ENCODE measurements at places on chromosomes 3 and 15. TPM values are rescaled to one million over a fixed set of nuclear protein-coding genes. Genes with fewer than 3 reads are reported as not detected.

DNA sequence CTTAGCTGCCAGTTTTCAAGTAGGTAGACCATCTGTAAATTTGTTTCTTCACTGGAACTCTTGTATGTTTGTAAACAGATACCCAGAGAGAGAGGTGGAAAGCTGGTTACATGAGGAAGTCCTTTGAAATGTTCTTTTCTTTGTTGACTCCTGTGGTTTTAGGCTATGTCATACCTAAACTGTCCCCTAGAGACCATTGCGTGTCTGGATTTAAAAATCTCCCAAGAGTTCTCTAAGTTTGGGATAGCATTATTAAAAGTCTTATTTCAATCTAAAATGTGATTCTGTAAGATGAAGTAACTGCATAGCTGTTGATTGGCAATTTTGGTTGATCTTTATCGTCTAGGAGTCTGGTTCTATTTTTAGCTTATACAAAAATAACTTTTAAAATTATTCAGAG is 127.2 kb downstream of the GHSR start:
- no peak for ATAC-seq

DNA sequence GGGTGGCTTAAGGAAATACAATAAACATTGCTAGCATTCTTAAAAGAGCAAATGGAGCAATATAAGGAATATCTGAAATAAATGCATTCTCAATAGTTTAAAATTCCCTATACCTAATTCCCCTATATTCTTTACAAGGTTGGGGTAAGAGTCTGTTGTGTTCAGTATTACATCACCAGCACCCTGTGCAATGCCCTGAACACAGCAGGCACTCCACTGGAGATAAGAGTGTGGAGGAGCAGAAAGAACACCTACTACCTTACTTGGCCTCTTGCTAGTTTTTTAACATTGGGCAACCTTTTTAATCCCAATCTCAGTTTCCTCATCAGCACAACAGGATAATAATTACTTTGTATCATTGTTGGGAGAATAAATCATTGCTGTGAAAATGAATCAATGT is 140.2 kb upstream of the PLXND1 start:
- no peak for ATAC-seq

DNA sequence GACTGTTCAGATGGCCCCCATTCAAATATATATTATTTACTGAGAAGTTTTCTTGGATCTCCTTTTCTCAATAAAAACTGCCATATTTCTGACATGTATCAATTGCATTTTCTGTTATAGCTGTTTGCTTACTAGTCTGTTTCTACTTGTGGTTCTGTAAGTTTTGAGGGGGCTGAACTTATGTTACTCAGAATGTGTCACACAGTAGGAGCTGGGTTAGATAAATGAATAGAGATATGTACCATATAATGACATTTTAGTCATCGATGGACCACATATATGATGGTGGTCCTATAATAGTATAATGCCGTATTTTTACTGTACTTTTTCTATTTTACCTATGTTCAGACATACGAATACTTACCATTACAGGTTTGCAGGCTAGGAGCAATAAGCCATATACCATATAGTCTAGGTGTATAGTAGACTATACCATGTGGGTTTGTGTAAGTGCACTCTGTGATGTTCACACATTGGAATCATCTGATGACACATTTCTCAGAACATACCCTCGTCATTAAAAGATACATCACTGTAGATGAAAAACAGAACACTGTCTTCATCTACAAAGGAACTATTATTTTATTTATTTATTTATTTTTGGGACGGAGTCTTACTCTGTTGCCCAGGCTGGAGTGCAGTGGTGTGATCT is 22.3 kb downstream of the PPP4R2 start:
- no peak for ATAC-seq

DNA sequence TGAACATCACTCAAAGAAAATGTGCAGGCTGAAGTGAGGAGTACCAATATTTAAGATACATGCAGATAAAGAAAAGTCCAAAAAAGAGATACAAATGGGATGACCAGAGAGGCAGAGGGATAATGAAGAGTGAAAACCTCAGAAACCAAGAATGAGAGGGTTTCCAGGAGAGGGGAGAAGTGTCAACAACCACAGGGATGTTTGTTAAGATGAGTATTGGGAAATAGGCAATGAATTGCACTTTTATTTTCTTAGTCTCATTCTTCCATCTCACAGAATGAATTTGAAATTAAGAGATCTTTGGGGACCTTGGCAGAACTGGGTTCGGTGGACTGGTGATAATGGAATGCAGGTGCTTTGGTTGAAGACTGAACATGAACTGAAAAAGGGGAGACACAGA is 102.5 kb downstream of the ECT2 start:
- ATAC-seq: no peak

- no peak for ATAC-seq
Observed at GRCh38 chr3:108305484-108306172, 9.3 kb downstream of the HHLA2 start.

GRCh38 chr15:42695527-42696071 is 41.3 kb downstream of the CDAN1 start:
- ATAC-seq: no peak

GRCh38 chr3:153284282-153284938 is 122.4 kb downstream of the RAP2B start:
- peak; percentile 91 for ATAC-seq

DNA sequence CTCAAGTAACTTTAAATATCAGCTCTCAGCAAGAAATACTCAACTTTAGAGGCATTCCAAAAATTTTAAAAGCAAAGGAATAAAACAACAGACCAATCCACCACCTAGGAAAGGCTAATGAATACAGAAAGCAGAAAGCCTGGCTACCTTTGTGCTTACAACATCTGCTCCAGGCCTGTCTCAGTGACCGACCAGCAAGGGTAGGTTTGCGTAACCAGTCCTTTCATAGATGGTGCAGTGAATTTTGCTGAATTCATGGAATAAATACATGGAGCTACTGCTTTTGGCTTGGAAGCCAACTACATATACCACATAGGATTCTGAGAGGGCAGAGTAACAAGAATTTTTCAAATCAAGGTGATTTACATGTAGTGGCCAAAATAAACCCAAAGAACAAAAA is 27.2 kb downstream of the ETV5 start:
- ATAC-seq: no peak

DNA sequence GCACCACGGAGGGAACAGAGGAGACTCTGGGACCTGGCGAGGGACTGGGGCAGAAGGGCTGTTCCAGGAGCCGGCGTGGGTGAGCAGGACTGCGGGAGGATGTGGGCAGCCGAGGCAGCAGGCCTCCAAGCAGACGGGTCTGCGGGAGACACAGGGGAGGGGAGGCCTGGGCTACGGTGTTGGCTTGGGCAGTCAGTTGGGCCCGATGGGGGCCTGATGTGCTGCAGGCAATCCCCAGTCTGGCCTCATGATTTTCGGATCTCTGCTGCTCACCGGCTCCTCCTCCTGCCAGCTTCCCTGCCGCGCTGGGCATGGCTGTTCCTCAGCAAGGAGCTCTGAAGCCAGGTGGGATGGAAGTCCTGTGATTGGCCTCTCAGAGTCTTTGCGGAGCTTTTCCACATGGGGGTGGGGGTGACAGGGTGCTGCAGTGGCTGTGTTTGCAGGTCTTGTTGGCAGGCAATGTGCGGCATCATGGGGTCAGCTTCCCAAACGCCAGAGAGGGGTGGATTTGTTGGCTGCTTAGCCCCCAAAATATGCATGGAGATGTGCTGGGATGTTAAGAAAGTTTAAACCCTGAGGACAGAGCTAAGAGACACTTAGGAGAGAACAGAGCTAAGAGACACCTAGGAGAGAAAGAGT is 19.3 kb downstream of the MINAR1 start:
- ATAC-seq: no peak

- no peak for ATAC-seq
Observed at GRCh38 chr3:83011481-83011880, 1250.0 kb upstream of the GBE1 start.

GRCh38 chr15:48230498-48230897 is 24.4 kb downstream of the SLC12A1 start:
- ATAC-seq: no peak

GRCh38 chr15:40338041-40338657 is 2.6 kb downstream of the CCDC9B start:
- ATAC-seq: peak; percentile 14

DNA sequence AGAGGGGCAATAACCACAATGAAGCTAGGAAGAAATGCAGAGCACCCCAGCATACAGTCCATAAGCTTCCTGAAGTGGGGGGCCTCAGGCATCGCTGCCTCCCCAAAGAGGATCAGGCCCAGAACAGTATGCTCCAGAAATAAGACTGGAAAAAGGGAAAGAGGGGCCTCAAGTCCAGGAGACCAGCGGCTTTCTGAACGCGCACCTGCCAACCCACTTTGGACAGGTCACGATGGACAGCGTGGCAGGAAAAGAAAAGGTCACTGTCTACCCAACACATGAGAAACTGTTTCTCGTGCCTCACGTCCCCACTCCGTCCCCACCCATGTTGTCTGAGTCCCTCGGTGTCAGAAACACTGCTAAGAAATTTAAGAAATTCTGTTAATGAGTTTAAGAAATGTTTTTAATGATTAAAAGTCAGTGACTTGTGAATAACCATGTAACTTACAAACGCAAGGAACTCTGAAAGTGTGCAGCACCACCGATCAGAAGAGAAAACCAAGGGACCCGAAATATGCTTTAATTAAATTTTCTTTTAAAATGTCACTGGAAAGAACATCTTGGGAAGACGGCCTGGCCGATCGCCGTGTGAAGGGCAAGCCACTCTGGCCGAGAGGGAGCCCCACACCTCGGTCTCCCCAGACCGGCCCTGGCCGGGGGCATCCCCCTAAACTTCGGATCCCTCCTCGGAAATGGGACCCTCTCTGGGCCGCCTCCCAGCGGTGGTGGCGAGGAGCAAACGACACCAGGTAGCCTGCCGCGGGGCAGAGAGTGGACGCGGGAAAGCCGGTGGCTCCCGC is 1.7 kb upstream of the PPARG start:
- peak; percentile 56 for ATAC-seq

DNA sequence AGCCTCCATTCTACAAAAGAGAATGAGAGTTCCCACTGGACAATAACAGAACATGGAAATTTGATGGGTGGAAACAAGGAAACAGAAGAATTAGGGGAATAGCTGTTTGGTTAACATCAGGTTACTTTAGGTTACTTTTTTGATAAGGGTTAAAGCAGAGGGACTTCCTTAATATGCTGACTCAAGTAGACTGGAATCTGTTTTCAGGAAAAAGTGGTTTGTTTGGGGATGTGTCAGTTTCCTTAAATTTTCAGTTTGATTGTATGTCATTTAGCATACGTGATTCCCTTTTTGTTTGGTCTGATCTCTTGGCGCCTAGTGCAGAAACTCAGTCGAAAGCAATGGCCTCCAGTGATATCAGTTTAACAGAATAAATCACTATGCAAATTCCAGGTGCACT is 411.8 kb upstream of the GRM7 start:
- no peak for ATAC-seq

DNA sequence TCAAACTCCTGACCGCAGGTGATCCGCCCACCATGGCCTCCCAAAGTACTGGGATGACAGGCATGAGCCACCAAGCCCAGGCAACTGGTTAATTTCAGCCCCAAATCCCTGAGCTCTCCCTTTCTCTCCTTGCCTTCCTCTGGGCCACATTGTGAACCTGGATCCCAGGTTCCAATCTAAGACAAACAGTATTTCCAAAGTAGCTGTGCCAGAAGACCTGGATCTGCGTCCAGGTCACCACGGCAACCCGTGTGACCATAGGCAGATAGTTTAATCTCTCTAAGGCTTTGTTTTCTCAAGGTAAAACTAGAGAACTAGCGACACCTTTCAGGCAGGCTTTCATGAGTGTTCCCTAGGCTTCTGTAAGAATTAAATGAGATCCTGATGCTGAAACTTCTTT is 5.9 kb upstream of the RBPMS2 start:
- ATAC-seq: no peak

GRCh38 chr3:31290046-31290445 is 242.7 kb upstream of the STT3B start:
- no peak for ATAC-seq

DNA sequence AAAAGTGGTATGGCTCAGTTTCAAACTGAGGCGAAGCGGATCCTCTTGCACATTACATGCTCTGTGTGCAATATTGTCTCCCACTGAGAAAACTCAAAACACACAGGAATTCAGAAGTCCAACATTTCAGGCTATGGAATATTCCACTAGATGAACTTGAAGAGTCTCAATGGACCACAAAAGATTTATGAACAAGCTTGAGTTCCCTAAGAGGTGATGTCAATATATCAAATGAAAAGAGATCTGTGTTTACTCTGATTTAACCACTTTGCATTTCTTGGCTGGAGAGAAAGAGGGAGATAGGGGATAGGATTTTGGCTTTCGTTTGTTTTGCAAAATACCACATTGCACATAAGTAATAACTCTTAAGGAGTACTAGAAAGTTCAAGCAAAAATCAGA is 20.3 kb downstream of the PDZRN3 start:
- no peak for ATAC-seq

- no peak for ATAC-seq
Observed at GRCh38 chr3:37137516-37137915, 36.9 kb downstream of the LRRFIP2 start.

Gene SLC22A13
- 1.3 TPM for total RNA-seq

Gene SLC22A14
- not detected for total RNA-seq

Gene GHSR
- total RNA-seq: not detected

Gene CHRM5
- total RNA-seq: not detected

Gene ARRDC4
- total RNA-seq: 49.5 TPM

Gene MLF1
- total RNA-seq: 20.1 TPM

Gene TYRO3
- total RNA-seq: 3.1 TPM

Gene EPM2AIP1
- total RNA-seq: 7.6 TPM

Gene TPRG1
- total RNA-seq: 2.8 TPM

Gene TMC3
- total RNA-seq: 0.37 TPM

Gene PCOLCE2
- 88.1 TPM for total RNA-seq

Gene PLCB2
- total RNA-seq: 11.4 TPM

Data from gastroesophageal sphincter (tissue), 4 donors.